ENCODE measurements at places on chromosomes 5 and 9. TPM values are rescaled to one million over a fixed set of nuclear protein-coding genes. Genes with fewer than 3 reads are reported as not detected.

Gene CDKN2B-AS1
- not detected for total RNA-seq

Gene GADD45G
- total RNA-seq: 1.1 TPM

DNA sequence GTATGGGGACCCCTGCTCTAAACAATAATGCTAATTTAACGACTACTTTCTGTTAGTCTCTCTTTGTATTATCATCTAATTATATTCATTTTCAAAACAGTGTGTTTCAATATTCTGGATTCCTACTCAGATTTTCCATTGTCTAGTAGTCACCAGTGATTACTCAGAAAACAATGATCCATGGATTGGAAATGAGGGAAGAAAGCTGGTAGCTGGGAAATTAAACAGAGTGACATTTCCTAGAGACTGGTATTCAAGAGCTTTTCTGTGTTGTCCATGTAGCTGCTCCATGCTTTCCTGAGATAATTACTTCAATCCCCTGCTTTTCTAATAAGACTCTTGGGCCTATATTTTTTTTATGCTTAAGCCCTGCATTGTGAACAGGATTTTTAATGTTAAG lies 1862.1 kb upstream of the C9orf72 start:
- no peak overlapping the region for H3K27ac ChIP-seq
- H3K4me3 ChIP-seq: no peak overlapping the region
- H3K27me3 ChIP-seq: no peaks in the 10 kb centered on the region
- no peaks in the 10 kb centered on the region for H3K36me3 ChIP-seq
- DNase-seq: no peak

DNA sequence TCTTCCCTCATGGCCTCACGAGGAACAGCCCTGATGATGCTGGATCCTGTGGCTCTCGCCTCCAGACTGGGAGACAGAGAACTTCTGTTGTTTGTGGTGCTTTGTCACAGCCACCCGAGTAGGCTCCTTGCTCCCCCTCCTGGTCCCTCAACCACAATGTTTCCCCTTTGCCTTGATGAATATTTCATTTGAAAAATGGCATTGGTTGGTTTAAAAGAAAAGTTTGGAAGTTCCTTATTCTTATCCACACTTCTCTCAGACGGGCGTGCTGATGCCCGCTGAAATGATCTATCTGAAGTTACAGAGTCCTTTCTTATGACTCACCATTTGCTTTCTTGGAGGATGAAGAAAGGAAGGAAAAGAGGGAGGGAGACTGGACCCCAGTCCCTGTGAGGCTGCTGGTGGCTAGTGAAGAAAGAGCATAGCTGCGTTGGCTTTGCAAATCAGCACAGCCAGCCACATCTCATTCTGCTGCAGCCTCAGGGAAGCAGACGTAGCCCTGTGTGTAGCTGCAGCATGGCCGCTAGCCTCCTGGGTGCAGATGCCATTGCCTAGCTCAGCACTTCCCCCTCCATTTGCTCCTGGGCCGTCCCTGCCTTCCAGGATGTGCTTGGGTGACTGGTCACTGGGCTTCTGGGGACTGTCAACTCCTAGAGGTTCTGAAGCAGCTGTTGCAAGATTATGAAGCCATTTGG lies 185.9 kb downstream of the ERCC6L2 start:
- peak; percentile 66 for DNase-seq
- no peaks in the 10 kb centered on the region for H3K36me3 ChIP-seq
- H3K27ac ChIP-seq: no peak overlapping the region
- H3K27me3 ChIP-seq: no peaks in the 10 kb centered on the region
- no peaks in the 10 kb centered on the region for H3K4me1 ChIP-seq
